ENCODE measurements at places on chromosomes 7 and 10.

GRCh38 chr10:117734731-117735405, 192.3 kb downstream of the EMX2 start:
- DNase-seq = no peak

DNA sequence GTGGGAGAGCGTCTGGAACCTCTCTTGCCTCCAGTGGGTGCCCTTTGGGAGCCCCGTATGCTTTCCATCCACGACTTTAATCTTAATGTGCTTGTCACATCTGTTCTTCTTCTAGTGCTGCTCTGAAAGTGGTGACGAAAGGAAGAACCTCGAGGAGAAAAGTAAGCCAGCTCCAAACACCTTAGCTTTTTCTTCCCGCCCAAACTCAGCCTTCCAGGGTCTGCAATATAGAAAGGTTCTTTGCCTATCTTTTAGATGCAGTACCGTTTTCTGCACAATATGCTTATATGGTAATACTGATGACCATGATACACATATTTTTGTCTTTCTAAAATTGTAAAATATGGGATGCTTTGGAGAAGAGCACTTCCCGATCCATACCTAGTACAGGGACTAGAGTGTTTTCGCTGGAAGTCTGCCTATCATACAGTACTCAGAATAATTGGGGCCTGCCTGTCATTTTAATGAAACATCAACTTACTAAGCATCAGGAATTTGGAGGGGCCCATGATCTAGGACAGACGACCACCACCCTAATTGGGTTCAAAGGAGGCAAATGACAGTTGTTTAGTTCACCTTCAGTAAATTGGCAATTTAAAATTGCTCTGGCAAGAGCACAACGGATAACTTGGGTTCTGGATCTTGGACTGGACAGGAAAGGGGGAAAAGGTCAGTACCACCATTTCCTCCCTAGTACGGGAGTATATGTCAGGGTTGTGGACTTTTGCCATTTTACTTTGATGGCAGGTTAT, 884 bp downstream of the RINT1 start:
- DNase-seq = no peak

DNA sequence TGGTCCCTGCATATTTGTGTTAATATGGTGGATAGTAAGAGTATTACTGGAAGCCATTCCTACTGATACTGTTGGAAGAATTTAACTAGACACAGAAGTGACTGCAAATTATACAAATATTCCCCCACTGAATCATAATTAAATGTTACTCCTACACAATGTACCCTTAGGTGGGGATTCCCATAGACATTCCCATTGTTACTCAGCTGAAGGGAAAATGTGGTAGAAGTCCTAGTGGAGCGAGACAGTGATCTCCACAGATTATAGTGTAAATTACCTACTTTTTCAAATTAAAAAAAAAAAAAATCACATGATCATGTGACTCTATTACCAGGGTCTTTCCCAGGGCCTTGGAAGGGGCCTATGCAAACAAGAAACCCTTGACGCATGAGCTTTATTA, 611.8 kb downstream of the LRMDA start:
- no peak for DNase-seq

- no peak for DNase-seq
Measured at GRCh38 chr10:115761166-115761565, 511.8 kb downstream of the GFRA1 start.

DNA sequence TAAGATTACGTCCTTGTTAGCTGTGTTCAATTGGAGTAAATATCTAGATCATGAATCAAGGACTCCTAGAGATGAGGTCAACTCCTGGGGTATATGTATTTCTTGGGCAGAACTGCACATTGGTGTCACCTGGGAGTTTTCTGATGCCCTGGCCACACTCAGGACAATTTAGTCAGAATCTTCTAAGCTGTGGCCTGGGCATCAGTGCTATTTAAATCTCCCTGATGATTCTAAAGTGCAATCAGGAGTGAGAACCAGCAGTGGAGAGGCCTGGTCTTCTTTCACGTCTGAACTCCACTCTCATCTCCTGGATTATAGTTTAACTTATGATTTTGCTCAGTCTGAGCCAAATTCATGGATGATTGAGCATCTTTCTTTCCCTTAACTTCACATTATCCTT, 218.0 kb downstream of the BMPER start:
- no peak for DNase-seq

DNA sequence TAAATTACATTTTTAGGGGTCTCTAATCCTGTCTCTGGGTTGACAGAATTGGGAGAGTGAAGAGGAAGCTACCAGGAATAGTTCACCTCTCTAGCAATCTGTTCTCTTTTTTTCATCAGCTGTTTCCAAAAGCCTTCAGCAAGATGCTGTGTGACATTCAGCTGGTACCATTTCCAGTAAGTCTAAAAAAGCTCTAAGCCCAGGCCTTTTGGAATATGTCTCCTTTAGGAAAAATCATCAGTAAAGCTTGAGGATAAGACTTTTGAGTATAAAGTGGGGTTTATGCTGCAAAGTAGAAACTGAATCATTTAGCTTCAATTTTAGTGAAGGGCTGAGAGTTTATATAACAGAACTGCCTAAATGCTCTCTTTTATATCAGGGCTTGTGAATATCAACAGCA, 81.5 kb downstream of the CCNY start:
- DNase-seq = no peak

GRCh38 chr10:119817991-119818888, 54.4 kb downstream of the MCMBP start:
- DNase-seq = no peak

- DNase-seq = no peak
Measured at GRCh38 chr7:43808410-43808809, 49.9 kb downstream of the BLVRA start.

DNA sequence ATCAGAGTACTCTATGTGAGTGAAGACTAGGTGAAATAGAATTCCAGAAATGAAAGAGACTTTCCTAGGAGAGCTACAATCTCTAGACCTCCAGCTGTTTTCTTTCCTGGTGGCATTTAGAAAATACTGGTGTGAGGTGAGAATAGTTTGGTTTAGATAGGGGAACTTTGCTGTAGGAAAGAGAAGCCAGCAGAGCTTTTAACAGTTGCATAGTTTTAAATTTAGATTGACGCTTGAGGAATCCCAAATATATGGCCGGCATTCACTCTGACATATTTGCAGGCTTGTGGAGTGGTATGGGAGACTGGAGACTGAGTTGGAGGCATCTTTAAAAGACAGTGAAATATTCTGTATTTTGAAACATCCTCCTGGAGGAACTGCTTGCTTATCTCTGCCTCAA, 94.3 kb upstream of the ETV1 start:
- no peak for DNase-seq

- DNase-seq = peak; percentile 17
Measured at GRCh38 chr7:139034855-139035585, 822 bp downstream of the ZC3HAV1L start.

GRCh38 chr7:157397731-157398691, 61.2 kb downstream of the DNAJB6 start:
- no peak for DNase-seq

GRCh38 chr10:12975906-12976305, 25.6 kb downstream of the CCDC3 start:
- DNase-seq = no peak

- peak; percentile 65 for DNase-seq
Measured at GRCh38 chr10:6052247-6053221, 9.6 kb downstream of the IL2RA start.

GRCh38 chr10:89069589-89069988, 79.0 kb downstream of the FAS start:
- DNase-seq = no peak

DNA sequence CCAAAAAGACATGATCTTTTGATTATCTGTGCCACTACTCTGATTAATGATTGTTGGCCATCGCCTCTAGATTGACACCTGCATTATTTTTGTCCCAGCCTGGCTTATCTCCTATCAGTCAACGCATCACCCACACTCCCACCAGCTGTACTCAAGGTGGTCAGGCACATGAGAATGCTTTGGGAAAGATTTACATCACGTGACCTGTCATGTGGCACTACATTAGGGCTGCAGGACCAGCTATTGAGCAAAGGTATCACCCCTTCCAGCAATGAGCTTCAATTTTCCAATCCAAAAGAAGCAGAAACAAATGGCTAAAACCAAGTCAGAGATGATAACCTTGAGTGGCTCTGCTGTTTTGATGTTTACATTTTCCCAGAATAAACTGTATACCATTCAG, 204.3 kb downstream of the PLXNA4 start:
- DNase-seq = no peak

- no peak for DNase-seq
Measured at GRCh38 chr10:76415554-76415953, 984.1 kb downstream of the LRMDA start.

DNA sequence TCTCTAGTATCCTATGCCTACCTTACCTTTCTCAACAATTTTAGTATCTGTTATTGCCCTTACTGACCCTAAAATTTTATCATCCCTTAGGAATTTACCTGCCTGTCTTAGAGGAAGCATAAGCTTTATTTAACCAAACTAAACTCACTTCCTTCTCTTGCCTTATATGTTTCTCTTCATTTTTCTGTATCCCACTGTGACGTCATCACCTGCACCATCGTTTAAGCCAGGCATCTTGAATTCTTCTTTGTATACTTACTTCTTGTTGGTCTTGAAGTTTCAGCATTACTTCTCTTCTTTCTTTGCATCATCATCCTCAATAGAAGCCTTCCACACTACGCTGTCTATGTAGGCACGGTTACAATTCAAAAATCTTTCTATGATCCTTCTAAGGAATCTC, 231.0 kb upstream of the SMIM30 start:
- DNase-seq = no peak

DNA sequence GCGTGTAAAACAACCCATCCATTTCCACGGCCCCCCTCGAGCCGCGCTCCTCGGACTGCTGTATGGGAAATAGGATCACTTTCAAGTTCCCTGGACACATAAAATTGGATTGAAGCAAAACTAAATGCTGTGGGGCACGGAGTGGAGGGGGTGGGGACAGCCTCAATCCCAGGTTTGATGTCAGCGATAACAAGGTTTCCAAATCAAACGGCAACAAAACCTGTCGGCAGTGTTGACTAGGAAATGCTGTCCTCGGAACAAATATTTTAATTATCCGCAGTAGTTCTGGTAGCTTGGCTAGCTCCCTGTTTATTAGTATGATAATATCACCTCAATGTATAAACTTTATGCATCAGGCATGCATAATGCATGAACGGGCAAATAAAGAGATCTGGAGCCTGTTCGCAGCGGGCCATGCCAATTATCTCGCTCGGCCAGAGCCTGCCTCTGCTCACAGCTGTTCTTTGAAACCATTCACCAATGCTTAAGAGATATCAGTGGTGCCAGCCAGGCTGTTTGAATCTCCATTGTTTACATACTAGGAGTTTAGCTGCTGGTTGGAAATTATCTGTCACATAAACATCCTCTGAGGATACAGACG, 161.1 kb downstream of the PAXIP1 start:
- no peak for DNase-seq

GRCh38 chr7:30278849-30279652, 5.3 kb upstream of the ZNRF2 start:
- DNase-seq = no peak

GRCh38 chr10:110446954-110447608, 50.6 kb upstream of the DUSP5 start:
- DNase-seq = no peak

DNA sequence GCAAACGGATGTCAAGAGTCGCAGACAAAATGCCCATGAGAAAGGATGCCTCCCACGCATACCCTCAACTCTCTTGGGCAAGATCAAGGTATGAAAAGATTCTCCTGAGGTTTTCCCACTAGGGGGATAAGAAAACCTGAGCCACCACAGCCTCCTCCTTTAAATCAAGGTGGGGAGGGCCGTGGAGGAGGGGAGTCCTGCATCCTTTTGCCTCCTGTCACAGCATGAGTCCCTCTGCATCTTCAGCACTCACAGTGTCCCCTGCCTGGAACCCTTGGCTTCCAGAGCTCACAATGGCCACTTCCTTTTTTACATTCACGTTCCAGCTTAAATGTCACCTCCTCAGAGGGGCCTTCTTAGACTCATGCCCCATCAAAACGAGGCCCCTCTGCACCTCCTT, 207.6 kb downstream of the GLI3 start:
- no peak for DNase-seq

DNA sequence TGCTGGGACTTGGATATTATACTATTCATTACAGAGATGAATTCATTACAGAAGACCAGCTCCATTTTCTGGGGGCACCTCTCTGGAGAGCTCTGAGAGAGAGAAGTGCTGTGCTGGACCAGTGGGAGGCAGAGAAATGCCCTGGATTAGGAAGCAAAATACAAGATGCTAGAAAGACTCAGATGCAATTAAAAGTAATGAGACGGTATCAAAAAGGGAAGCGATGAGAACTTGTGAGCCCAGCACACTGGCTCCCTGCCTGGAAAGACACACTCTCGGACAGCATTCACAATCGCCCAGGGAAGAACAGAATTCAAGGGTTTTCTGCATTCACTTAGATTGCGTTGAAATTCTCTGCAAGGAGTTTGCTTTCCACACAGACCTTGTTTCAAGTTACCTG, 3.5 kb upstream of the FRAT2 start:
- no peak for DNase-seq

DNA sequence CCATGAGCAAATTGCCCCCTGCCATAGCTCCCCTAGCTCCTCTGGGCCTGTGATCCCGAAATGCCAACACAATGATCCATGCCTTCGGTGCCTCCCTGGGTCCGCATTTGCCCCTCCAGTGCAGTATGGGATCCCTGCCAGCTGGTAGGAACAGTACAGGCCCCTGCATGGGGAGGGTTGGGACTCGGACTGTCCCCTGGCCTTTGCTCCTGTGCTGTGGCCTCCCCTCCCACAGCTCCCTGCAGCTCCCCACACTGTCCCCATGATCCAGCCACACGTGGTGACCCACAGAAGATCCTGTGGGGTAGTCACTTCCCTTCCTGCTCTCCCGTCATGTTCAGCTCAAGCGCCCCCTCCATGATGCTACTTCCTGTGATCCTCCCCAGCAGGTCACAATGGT, 140.3 kb downstream of the MAPK8 start:
- DNase-seq = no peak

DNA sequence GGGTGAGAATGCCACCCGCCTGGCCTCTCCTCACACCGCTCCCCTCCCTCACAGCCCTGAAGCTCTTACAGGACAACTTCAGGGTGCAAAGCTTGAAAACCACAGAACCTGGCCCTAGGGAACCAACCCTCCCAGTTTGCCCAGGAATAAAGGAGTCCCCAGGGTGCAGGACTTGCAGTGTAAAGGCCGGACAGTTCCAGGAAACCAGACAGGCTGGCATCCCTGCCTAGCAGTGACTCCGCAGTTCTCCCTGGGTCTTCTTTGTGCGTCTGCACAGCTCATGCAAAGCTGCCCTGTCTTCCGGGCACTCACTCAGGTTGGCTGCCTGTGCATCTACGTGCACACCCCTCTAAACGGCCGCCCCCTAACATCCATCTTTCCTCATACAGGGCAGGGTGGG, 36.1 kb downstream of the HSPA12A start:
- no peak for DNase-seq

GRCh38 chr7:45140827-45141226, 16.8 kb upstream of the RAMP3 start:
- DNase-seq = no peak

- DNase-seq = no peak
Measured at GRCh38 chr7:100476903-100477870, 1.8 kb downstream of the TSC22D4 start.

GRCh38 chr10:50788951-50789945, 49.5 kb downstream of the ASAH2B start:
- no peak for DNase-seq

All from activated CD4-positive, CD25-positive, alpha-beta regulatory T cell (primary cell).